GM13977 (cell line): ENCODE measurements at places on chromosomes 5 and 9.

DNA sequence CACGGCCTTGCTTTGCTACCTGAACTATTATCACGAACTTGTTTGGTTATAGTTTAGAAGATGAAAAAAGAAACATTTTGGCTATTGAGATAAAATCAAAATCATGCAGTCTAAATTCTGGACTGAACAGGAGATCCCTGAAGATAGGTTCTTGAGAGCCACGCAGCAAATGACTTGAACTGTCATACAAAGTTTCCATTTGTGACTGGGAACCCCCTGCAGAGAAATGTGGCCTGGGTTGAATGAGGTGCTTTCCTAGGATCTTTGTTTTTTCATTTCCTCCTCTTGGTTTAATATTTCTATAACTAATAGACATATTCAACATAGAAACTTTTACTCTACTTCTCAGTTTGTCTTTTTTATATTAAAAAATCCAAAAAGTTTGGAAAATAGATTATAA is 184.7 kb upstream of the TRPM3 start:
- DNase-seq = no peak

- no peak for DNase-seq
Measured at GRCh38 chr9:7320139-7320538, 479.4 kb downstream of the DMAC1 start.

DNA sequence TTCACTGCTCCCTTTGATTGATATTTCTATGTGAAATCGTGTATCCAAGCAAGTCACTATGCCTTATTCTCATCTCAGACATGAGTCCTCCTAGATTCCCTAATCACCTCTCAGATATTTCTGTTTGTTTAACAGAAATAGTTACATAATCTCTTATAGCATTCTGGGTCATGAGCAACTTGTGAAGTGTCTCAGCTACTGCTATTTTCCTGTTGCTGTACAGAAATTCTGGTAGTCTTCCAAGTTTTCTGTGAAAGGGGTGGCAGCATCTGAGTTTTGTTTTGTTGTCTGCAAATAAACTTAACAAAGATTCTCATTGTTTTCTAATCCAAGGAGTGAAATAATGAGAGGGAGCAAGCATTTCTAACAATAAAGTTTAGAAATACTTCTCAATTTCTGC is 256.9 kb upstream of the ST8SIA4 start:
- DNase-seq = no peak

DNA sequence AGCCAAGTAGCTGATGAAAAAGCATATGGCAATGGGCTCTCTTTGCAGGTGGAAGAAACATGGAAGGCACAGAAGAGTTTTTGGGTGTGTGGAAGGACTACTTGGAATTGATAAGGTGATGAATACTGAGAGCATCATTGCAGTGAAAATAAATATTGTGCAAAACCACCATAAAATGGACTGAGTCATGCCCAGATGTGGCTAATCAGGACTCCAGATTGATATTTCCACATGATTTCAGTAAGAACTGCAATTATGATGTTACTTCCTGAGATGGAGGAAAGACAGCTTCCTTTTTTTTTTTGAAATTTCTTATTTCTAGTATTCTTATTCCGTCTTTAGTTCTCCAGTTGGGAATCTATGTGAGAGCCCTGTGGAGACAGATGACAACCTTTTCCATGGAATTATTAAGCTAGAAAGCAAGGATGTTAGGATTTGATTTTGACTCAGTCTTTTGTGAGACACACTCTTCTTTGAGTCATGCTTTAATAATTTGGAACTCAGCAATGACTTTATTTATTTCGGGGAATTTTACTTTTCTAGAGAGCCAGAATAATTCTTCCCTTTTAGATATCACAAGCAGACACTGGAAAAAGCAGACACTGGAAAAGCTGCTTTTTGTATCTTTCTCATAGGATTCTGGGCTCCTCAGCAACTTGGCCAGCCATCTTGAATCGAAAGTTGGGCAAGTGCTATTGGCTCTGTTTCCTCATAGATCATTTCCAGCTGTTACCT is 94.2 kb upstream of the VCAN start:
- DNase-seq = no peak

DNA sequence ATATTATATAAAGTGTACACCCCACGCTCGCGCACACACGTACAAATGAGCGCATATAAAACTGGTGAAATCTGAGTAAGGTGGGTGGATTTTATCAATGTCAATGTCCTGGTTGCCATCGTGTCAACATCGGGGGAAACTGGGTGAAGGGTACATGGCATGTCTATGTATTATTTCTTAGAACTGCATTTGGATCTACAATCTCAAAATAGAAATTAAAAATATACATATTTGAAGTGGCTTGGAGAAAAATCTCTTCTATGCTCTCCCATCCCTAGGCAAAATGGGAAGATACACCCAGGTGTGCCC is 763 bp upstream of the WHRN start:
- DNase-seq = no peak

DNA sequence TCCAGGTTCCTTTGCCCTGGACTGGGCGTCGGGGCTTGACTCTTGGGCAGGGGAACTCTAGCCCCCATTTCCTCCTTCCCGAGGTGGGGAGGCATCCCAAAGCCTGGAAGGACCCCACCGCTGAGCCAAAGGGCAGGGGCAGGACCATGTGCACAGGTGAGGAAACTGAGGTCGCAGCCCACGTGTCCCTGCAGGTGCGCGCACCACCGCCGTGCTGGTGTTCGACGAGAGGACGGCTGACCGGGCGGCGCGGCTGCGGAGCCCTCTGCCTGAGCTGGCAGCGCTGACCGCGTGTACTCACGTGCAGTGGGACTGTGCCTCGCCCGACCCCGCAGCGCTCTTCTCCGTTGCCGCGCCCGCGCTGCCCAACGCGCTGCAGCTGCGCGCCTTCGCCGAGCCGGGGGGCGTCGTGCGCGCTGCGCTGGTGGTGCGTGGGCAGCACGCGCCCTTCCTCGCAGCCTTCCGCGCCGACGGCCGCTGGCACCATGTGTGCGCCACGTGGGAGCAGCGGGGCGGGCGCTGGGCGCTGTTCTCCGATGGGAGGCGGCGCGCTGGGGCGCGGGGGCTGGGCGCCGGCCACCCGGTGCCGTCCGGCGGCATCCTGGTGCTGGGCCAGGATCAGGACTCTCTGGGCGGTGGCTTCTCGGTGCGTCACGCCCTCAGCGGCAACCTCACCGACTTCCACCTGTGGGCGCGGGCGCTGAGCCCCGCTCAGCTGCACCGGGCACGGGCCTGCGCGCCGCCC is 2.8 kb downstream of the ADGRD2 start:
- DNase-seq = no peak

DNA sequence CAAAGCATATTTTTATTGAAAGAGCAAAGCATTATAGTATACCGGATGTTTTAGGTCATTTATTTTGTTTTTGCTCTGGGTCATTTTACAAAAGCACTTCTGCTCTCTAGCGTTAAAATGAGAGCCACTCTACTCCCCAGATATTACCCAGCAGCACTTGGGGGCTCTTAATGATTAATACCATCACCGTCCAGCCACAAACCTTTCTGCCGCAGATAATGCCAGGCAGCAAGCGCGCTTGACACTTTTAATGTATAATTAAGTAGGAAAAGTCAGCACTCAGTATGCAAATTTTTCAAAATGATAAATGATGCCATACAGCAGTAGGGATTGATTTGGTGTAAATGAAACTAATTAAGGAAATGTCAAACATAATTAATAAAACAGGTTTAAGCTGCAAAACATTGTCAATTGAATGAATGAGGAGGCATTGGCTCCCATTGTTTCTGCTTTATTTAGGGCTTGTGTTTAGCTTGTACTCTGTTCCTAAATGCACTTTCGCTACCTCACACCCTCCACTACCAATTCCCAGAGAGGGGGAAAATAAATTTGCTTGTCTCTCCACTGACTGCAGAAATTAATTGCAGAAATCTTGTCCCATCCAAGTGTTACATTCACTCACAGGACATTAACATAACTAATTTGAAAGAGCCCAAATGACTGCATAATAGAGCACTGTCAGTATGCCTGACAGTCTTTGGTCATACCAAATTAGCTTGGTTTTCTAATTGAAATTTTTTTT is 358.8 kb upstream of the ARRDC3 start:
- DNase-seq = no peak

DNA sequence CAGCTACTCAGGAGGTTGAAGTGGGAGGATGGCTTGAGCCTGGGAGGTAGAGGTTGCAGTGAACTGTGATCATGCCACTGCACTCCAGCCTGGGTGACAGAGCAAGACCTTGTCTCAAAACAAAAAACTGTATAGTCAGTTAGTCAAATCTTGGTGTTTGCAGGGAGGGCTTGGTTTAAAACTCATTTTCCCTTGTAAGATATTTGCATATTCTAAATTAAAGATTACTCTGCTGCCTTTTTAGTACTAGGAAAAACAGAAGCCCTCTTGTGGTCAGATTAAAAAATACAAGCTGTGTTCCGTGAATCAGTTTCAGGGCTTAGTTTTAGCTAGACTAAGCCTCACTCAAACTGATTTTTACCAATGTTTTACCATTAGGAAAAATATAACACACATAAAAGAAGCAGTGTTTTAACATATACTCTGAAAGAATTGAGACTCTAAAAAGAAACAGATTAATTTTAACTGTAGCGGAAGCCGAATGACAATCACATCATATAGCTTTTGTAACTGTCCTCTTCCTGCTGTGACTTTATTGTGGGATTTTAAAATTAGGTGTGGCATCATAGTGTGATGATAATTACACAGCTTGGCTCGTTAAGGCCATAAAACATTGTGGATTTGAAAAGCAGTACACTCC is 84.9 kb upstream of the BASP1 start:
- peak; percentile 44 for DNase-seq
